ENCODE measurements at places on chromosomes 2 and 18. TPM values are rescaled to one million over a fixed set of nuclear protein-coding genes. Genes with fewer than 3 reads are reported as not detected.
A peak's percentile ranks its signal among the peaks of the same experiment; 100 is the strongest.

DNA sequence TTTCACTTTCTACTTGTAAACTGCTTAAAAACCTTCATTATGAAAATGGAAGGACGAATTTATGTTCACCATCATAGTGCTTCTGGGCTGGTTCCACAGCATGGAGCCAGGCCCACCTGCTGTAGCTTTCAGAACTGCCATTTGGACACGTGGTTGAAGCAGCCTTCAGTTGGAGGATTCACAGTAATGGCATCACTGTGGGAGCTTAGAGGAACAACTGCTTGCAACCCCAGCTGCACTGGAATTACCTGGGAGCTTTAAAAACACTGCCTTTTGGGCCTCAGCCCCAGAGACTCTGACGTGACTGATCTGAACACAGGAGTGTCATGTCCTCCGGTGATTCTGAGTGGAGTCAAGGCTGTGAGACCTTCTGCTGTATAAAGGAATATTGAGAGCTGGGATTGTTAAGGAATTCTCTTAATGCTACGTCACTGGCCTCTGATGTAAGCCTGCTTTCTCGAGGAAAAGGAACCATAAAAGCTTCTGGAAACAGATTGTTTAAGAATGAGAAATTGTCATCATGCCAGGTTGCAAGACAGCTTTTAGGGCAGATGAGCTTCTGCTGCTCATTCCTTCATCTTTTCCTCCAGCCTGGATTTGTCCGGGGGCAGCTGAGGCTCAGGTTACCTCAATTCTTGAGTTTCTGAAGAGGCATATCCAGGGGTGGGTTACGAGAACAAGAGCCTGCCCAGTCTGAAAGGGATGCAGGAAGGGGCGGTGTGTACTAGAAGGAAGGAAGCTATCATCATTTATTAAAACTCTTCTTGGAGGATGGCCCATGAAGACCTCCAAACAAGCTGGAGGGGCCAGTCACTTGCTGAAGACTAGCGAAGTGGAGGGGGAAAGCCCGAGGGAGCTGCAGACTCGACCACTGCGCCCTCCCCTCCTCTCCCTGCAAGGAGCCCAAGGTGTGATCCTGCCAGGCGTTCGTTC lies 1.3 kb upstream of the IL1R1 start:
- H3K36me3 ChIP-seq = no peaks in the 10 kb centered on the region
- peak overlapping the region; percentile 94 for H3K27ac ChIP-seq
- peaks cover 39% of the 10 kb centered on the region for H3K4me1 ChIP-seq
- no peaks in the 10 kb centered on the region for H3K27me3 ChIP-seq
- DNase-seq = no peak

DNA sequence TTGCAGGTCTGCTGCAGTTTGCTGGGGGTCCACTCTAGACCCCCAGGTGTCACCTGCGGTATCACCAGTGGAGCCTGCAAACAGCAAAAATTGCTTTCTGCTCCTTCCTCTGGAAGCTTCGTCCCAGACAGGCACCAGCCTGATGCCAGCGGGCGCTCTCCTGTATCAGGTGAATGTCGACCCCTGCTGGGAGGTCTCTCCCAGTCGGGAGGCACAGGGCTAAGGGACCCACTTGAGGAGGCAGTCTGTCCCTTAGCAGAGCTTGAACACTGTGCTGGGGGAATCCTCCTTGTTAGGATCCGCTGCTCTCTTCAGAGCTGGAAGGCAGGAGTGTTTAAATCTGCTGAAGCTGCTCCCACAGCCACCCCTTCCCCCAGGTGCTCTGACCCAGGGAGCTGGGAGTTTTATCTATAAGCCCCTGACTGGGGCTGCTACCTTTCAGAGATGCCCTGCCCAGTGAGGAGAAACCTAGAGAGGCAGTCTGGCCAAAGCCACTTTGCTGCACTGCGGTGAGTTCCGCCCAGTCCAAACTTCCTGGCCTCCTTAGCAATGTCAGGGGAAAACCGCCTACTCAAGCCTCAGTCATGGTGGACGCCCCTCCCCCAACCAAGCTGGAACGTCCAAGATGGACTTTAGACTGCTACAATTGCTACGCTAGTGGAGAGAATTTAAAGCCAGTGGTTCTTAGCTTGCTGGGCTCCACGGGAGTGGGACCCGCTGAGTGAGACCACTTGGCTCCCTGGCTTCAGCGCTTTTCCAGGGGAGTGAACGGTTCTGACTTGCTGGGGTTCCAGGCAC lies 652.5 kb downstream of the KCNJ3 start:
- no peak overlapping the region for H3K4me3 ChIP-seq
- H3K27ac ChIP-seq = no peak overlapping the region
- no peaks in the 10 kb centered on the region for H3K36me3 ChIP-seq
- H3K4me1 ChIP-seq = no peaks in the 10 kb centered on the region
- DNase-seq = no peak
- no peaks in the 10 kb centered on the region for H3K27me3 ChIP-seq

The CCDC74A gene
- 2.9 TPM for total RNA-seq

DNA sequence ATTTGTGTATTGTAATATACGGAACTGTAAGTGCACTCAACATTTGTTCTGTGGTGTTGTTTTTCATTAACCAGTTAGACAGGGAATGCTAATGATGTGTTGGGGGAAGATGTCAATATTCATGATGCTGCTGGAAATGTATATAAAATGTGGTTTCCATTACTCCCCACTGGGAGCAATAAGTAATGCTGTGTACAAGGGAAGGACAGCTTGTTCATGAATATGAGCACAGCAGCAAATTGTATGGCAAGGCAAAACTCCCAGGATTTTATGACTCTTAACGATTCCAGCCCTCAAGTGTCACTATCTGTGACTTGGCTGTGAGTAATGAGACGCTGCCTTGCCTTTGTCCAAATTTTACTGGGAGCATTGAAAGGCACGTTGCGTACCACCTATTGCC lies 312.4 kb upstream of the DDX18 start:
- H3K27ac ChIP-seq = no peak overlapping the region
- no peak for DNase-seq
- no peaks in the 10 kb centered on the region for H3K36me3 ChIP-seq
- H3K4me3 ChIP-seq = no peak overlapping the region

The ACMSD gene
- not detected for total RNA-seq

The SNRNP200 gene
- 59.5 TPM for total RNA-seq

GRCh38 chr2:46487667-46488335 lies 8.4 kb downstream of the TMEM247 start:
- no peaks in the 10 kb centered on the region for H3K27me3 ChIP-seq
- H3K27ac ChIP-seq = no peak overlapping the region
- no peak for DNase-seq
- no peaks in the 10 kb centered on the region for H3K36me3 ChIP-seq

DNA sequence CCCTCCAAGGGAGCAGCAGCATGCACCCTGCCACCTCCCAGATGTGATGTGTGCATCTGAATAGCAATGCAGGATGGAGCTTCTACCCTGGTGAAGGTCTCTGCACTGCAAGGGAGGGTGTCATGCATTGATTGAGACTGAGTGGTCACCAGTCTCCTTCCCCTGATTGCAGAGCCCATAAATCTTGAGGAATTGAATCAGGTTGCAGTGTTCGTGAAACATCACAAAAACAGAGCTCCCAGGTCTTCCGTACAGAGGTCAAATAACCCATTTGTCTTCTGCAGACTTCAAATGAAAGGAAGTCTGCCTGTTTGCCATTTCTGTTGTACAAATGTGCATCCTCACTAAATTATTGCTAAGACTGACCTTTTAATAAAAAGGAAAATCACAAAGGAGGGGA lies 136.8 kb downstream of the WDSUB1 start:
- H3K4me1 ChIP-seq = peaks cover 95% of the 10 kb centered on the region
- H3K27ac ChIP-seq = no peak overlapping the region
- DNase-seq = no peak
- H3K36me3 ChIP-seq = no peaks in the 10 kb centered on the region
- H3K4me3 ChIP-seq = no peak overlapping the region

The SULT1C4 gene
- total RNA-seq = 0.31 TPM

DNA sequence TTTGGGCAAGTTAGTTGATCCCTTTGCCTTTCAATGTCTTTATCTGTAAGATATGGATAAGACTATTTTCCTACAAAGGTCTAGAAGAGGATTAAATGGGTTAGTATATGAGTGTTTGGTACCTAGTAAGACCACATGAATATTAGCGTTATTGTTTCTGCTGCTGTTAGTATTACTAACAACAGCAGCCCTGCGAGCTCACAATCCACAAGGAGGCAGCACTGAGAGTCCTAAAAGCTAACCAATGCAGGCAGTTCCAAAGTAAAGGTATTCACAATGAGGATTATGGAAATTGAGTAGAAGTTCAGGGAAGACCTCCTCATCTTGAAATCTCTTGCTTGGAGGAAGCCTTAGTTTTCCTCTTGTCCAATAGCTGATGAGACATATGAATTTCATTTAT lies 248.9 kb downstream of the TDRD15 start:
- H3K27me3 ChIP-seq = no peaks in the 10 kb centered on the region
- H3K4me3 ChIP-seq = no peak overlapping the region
- DNase-seq = no peak
- no peaks in the 10 kb centered on the region for H3K36me3 ChIP-seq

The CERKL gene
- total RNA-seq = 0.15 TPM

DNA sequence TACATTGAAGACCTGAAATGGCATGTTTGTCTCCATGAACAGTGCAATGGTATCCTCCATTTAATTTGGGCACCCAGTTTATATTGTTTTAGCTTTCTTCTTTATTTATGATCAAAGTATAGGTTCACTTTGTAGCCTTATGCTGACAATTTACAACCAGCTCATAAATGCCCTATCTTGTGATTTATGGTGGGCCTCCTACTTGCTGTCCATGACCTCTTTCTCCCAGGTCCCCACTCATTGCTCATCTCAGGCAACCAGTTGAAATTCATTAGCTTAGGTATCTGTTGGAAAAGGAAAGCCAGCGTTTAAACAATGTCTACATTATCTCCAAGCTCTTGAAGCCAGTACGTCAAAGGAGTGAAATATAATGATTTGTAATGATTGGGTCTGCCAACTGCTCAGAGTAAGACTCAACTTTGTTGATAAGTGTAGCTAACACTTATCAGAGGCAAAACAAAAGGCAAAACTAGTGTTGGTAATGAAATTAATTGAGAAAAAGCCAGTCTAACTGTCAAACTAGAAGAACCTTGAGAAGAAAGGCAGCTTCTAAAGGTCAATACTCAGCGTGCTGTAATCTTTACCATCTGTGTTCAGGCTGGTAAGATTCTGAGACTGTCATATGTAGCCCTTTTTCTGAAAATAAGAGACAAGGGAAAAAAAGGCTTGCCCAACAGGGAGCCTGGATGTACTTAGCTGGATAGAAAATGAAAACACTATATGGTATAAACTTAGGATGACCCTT lies 695.9 kb downstream of the EPHA4 start:
- no peak overlapping the region for H3K4me3 ChIP-seq
- H3K27ac ChIP-seq = no peak overlapping the region
- H3K27me3 ChIP-seq = no peaks in the 10 kb centered on the region
- H3K36me3 ChIP-seq = no peaks in the 10 kb centered on the region

GRCh38 chr18:57802213-57803102 lies 657 bp downstream of the ATP8B1 start:
- no peaks in the 10 kb centered on the region for H3K36me3 ChIP-seq
- H3K27ac ChIP-seq = peak overlapping the region; percentile 96
- H3K4me3 ChIP-seq = peak overlapping the region; percentile 87
- no peak for DNase-seq

The LINC00305 gene
- not detected for total RNA-seq

GRCh38 chr2:190546734-190547133 lies 12.2 kb upstream of the NEMP2 start:
- no peak for DNase-seq
- H3K4me1 ChIP-seq = no peaks in the 10 kb centered on the region

DNA sequence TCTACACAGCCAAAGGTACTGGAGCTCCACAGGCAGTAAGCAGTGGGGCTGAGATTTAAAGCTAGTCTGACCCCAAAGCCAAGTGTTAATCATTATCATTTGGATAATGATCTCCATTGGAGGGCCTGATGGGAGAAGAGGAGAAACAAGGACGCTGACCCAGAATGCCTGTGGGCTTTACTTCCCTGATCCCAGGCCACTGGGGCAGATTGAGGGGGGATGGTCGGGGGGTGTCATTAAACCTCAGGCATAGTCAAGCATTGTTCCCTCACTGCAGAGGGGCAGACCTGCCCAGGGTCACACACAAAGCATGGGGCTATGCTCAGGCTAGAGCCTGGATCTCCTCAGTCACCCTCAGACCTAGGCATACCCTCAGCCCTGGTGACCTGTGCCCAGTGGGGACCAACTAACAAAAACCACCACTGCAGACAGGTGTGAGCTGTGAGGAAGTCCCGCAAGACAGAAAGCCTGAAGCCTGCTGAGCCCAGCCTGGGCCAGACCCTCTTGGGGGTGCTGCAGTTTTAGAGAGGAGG lies 53.4 kb downstream of the SDC1 start:
- peaks cover 69% of the 10 kb centered on the region for H3K4me1 ChIP-seq
- H3K27ac ChIP-seq = peak overlapping the region; percentile 34
- no peaks in the 10 kb centered on the region for H3K27me3 ChIP-seq

The PFN4 gene
- total RNA-seq = not detected

DNA sequence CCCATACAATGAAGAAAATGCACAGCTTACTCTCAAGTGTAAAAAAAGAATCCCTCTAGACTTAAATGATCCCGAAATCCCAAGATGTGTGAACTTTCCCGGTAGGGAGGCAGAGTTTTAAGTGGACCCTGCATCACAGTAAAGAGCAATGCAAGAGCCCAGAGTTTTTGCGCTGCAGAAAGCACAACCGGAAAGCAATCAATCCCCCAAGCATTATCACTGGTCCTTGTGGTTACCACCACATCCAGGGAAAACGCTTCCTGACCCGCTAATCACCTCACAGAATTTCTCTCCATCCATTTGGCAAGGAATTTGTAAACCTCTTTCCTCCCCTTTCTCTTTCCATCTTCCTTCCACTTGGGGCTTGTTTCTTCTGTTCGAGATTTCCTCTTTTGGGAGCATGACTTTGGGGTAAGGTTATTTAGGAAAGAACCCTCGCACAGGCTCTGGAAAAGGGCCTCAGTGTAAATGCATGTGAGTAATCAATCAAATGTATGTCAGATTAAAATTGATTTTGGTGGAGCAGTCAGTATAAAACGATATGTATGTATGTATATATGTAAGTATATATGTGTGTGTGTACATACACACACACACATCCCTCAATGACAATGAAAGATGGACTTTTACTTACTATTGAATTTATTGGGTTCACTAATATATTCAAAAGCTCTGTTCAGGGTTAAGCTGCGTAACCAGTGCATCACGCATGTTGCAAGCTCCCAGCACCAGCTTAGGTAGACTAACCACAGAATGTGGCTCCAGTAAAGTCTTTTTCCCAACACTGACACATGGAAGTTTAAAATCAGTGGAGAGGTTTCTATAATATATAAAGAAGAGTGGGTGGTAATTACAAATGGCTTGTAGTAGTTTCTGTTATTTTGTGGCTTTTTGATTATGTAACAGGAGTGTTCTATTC lies 1.6 kb downstream of the PLCL1 start:
- DNase-seq = no peak
- peaks cover 35% of the 10 kb centered on the region for H3K4me1 ChIP-seq
- H3K27me3 ChIP-seq = no peaks in the 10 kb centered on the region

GRCh38 chr2:234137400-234138014 lies 87.0 kb downstream of the SPP2 start:
- H3K4me3 ChIP-seq = no peak overlapping the region
- H3K4me1 ChIP-seq = peaks cover 11% of the 10 kb centered on the region
- no peak overlapping the region for H3K27ac ChIP-seq
- no peaks in the 10 kb centered on the region for H3K27me3 ChIP-seq

Measured in esophagus squamous epithelium (tissue), 5 donors.